ENCODE measurements at places on chromosomes 11 and 22.

GRCh38 chr11:19164230-19164855 lies 37.4 kb downstream of the CSRP3 start:
- DNase-seq: peak; percentile 78

DNA sequence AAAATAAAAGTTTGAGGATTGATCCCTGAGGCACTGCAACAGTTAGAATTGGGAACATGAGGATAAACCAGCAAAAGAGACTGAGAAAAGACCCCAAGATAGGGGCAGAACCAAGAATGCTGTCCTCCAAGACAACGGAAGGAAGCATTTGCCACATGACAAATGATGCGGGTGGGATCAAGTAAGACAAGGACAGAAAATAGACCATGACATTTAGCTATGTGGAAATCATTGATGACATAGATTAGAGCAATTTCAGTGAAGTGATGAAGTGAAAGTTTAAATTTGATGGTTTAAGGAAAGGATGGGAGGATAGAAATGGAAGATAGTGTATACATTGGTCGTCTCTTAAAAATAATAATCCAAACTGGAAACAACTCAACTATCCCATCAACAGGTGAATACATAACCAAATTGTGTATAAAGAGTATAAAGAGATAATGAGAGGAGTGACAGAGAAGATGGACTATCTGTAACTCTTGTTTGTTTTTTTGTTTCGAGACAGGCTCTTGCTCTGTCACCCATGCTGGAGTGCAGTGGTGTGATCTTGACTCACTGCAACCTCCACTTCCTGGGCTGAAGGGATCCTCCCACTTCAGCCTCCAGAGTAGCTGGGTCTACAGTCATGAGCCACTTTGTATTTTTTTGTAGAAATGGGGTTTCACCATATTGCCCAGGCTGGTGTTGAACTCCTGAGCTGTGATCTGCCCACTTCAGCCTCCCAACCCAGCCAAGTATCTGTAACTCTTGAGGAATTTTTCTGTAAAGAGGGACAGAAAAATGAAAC lies 48.7 kb upstream of the FDX1 start:
- no peak for DNase-seq

- DNase-seq: peak; percentile 97
Measured at GRCh38 chr22:38923463-38924346, 33.7 kb upstream of the APOBEC3A start.

DNA sequence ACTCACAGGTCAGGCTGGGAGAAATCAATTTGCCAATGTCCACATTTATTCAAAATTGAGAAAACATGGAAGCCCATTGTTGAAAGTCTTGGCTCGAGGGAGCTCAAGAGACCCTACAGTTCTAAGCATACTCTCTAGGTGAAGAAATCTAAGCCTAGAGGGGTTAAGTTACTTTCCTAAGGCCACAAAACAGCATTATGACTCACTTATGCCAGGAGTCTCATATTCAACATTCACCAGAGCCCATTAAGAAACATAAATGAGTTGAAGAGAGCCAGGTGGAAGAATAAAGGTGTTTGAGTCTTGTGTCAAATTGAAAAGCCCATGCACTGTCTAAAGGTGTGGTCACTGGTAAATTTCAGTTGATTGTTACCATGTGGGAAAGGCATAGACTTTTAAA lies 108.1 kb downstream of the INSC start:
- DNase-seq: no peak

GRCh38 chr22:24968066-24968561 lies 15.6 kb downstream of the KIAA1671 start:
- DNase-seq: no peak

DNA sequence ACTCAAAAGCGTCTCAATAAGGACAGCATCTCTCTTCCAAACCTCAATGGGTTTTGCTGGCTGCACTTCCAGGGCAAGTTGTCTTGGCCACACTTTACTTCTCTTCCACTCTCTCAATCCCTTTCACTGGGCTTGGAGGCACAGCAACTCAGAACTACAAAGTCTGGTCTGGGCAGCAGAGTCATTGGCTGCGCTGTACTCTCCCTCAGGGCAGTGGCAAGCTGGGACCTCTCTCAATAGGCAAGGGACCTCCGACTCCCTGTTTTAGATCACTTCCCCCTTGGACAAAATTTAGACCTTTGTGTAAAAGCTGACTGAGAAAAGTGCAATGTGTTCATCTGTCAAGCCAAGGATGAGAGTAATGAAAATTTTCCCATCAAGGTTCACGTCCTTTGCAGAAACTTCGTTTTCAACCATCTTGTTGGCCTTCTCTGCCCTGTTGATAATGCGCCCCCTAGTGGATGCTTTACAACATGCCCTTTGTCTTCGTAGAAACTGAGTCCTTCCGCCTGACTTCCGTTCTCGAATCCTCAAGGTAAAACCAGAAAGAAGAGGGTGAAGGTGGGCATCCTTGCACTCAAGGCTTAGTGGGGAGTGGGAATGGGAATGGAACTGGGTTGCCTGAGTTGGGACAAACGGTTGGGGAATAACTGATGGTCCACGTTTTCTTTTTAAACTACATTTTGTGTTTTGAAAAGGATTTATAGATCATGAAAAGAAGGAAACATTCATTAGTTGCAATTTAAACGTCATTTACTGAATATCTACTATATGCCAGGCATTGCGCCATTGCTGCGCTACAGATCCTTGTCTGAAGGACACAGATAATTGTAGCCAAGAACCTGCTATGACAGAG lies 99.1 kb downstream of the CD44 start:
- peak; percentile 34 for DNase-seq

DNA sequence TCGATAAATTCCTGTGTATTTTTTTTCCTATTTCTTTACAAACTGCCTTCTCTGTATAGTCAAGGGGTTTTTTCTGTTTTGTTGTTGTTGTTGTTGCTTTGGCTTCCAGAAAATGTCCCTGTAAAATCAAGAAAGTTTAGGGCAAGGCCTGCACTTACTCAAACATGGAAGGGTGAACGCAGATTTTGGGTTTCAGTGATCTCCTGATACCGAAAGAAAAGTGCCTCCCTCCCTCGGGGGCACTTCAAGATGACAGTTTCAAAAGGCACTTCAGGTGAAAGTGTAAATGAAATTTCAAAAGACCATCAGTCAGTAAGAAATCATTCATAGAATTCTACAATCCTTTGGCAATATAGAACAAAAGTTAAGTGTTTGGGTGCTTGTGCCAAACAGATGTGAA lies 43.4 kb upstream of the TMPRSS4 start:
- no peak for DNase-seq

GRCh38 chr11:57368106-57368844 lies 12.7 kb downstream of the PRG3 start:
- peak; percentile 80 for DNase-seq

- DNase-seq: no peak
Measured at GRCh38 chr22:28792491-28793383, 7.6 kb downstream of the XBP1 start.

DNA sequence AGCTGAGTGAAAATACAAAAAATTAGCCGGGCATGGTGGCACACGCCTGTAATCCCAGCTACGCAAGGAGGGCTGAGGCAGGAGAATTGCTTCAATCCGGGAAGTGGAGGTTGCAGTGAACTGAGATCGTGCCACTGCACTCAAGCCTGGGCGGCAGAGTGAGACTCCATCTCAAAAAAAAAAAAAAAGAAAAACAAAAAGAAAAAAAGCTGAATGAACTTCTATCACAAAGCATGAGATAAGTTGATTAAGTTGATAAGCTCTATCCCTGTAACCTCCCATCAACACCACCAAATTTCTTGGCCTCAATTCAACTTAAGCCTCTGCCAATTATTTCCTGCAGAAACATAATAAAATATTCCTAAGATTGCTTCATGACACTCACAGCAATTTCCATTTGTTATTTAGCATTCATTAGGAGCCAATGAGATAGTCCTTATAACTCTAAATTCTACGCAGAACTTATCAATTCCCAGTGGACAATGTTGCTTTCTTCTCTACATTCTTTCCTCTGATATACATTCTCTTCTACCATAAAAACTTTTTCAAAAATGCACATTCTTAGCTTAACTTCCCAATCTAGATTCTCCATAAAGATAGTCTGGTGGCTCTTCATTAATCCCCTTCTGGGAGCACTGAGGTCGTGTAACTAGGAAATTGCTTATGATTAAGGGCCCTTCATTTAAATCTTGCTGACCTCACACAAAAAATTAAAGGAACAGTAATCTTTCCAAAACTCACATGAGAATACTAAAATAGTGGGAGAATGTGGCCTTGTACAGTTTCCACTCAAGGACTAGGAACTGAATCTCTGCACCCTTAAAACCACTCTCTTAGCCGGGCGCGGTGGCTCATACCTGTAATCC lies 2.9 kb downstream of the AMBRA1 start:
- DNase-seq: no peak

DNA sequence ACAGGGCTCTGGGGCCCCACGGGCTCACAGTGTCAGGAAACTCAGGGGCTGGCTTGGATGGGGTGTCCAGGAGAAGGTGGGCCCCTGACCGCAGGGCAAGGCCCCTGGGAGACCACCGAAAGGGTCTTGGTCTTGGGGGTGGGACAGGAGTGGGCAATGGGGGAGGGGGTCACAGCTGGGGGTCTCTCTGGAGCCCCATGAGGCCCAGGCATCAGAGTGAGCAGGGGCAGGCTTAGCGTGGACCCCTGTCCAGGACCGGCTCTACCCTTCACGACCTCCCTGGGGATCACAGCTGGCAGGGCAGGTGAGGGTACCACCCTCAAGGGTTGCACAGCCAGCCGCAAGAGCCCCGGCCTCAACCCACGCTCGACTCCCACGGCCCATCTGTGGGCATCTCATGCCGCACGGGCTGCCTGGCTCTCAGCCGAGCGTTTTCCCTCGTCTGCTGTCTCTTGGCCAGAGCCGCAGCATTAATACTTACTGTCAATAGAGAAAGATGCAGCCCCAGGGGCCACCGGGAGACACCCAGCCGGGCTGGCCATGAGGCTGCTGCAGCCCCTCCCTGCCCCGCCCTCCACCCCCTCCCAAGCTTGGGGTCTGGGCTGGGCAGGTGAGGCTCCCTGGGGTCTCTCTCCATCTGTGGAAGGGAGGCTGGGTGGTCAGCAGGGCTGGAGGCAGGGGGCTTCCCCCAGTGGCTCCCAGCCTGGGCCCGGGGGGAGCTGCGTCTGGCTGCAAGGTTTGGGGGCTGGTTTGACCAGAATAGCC lies 662 bp downstream of the MUC5B start:
- DNase-seq: no peak

- DNase-seq: no peak
Measured at GRCh38 chr22:25030636-25031035, 78.1 kb downstream of the KIAA1671 start.

- DNase-seq: no peak
Measured at GRCh38 chr11:9377036-9377435, 7.4 kb upstream of the IPO7 start.

DNA sequence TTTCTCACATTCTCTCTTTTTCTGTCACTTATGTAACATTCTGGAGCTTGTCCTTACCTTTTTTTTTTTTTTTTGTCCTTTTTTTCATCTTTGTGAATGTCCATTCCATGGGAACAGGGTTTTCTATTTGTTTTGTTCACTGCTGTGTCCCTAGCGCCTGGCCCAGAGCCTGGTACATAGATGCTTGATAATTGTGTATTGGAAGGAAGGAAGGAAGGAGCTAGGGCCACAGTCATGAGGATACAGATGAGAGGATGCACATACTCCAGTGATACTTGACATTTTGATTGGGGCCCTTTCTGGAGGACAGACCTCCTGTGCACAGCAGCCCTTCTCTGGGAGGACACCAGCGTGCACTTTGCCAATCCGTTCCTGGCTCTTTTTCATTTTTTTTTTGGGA lies 68.9 kb downstream of the KIAA1671 start:
- DNase-seq: no peak

DNA sequence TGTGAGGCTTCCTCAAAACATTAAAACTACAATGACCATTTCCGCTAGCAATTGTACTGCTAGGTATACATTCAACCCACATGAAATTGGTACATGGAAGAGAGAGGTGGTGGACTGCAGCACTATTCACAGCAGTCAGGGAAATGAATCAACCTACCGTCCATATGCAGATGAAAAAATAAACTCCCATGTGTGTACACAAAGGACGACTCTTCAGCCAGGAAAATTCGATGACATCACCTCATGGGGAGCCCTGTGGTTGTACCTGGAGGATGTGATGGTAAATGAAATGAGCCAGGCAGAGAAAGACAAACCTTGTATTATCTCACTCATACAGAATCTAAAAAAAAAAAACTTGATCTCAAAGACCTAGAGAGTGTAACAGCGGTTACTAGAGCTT lies 23.3 kb downstream of the RFPL3 start:
- DNase-seq: peak; percentile 34

DNA sequence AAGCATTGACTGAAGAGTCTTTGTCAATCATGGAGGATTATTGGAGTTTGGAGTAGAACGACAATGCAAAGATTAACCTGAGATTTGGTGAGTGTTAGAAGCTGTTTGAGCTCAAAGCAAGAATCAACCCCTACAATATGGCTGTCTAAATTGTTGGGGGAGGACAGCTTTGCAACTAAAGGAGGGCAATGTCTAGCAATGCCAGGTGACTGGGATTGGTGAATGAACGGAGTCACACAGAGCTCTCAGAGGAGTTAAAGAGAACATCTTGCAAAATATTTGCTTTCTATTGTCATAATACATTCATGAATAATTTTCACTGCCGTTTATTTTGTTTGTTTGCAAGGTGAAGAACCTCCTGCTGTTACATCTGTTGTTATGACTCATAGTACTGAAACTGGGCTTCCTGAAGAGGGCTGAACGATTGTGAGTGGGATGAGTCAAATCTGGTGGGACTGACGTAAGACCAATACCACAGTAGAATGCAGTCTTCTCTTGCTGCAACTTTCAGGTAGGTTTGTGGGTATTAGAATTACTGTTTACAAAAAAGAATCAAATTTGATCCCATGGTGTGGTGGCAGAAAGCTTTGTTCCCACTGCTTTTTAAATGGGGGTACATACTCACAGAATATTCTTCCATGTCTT lies 281.9 kb downstream of the CADM1 start:
- DNase-seq: peak; percentile 89

DNA sequence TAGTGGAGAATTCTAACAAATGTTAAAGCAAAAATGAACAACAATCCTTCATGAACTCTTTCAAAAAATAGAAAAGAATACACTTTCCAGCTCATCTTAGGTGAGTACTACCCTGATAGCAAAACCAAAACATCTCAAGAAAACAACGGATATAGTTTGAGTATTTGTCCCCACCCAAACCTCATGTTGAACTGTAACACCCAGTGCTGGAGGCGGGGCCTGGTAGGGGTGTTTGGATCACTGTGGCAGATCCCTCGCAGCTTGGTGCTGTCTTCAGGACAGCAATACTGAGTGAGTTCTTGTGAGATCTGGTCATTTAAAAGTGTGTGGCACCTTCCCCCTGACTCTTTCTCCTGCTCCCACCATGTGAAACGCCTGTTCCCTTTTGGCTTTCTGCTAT lies 27.0 kb downstream of the NCAPD3 start:
- no peak for DNase-seq

DNA sequence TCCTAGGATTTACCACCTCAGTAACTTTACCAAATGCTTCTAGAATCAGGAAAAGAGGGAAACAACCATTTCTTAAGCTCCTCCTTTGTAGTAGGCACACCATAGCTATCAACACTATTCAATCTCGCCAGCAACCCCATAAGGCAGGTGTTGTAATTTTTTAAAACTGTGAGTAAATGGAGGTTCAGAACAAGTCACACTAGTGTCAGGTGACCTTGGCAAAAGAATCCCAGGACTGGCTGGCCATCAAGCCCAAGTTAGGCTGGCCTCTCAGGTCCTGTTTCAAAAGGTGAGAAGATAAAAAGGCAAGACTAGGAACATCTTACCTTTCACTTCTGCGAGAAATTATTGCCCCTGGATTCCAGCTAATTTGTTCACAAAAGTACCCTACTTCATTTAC lies 713 bp downstream of the TOP3B start:
- DNase-seq: no peak

- DNase-seq: no peak
Measured at GRCh38 chr22:39773976-39774539, 119.5 kb downstream of the ENTHD1 start.

- no peak for DNase-seq
Measured at GRCh38 chr11:121589946-121590537, 137.3 kb upstream of the SORL1-AS1 start.
